ENCODE measurements at places on chromosomes 7 and 10.
A peak's percentile ranks its signal among the peaks of the same experiment; 100 is the strongest.

GRCh38 chr10:49086889-49087288, 28.4 kb downstream of the VSTM4 start:
- no peak for DNase-seq

DNA sequence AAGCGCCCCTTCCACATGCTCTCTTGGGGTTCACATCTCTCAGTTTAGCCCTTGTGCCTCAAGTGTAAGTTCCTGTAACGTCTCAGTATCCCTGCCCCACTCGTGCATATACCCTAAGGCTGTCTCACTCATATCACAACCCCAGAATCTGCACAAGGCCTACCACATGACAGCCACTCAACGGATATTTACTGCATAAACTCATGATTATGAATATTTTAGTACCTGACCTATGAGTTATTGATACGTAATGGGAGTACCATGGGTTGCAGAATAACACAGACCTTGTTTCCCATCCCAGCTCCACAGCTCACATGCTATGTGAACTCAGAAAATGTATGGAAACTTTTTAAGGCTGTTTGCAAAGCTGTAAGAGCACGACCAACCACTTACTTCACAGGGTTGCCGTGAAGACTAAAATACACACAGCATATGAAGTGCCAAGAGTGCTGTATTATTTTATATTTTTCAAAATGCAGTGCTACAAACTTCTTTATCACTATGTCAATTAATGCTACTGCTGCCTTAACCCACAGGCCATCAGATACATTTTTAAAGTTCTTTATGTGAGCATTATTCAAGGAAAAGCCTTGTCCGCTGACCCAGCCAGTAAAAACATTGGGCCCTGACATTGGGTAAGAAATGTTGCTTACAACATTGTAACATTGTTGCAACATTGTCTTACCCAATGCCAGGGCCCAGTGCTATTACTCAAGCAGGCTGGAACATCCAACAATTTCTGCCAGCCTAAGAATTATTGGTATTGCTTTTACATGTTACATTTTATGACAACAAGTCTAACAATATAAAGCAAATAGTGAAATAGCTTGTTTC, 97.2 kb downstream of the JAZF1 start:
- DNase-seq = no peak

GRCh38 chr10:6891924-6892323, 311.8 kb upstream of the PRKCQ start:
- DNase-seq = no peak

DNA sequence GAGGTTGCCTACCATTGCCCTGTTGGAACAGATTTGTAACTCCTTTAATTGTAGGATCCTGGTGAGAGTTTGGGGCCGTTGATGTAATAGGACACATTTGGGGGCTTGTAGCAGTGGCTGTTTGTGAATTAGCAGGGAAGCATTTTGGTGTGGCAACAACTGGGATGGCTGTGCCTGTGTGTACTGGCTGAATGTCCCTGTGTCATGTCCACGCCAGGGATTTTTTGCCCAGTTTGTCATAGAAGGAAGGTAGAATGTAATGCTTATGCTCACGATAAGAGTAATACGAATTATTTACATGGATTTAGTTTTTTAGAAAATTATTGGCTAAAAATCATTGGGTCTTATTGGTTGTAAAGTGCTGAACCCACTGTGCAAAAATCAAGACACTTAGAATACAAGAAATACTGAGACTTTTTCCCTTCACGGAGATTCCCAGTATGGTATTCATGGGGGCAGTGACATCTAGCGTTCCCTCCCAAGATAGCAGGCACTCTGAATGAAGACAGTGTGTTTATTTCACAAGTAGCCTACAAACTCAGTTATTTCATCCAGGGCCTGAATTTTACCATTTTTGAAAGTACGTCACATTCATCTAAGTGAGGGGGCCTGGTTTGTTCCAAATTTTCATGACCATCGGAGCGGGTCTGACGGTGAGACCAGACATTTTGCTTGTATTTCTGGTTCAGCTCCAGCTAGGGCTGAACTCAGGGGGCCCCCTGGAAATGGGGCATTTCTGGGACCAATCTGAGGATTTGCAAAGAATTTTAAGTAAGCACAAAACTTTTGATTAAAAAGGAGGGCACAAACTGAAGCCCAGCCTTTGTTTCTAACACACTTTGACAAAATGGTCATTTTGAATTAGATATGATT, 74.7 kb downstream of the CACNB2 start:
- DNase-seq = peak; percentile 57

- no peak for DNase-seq
Measured at GRCh38 chr7:98617960-98618418, 904 bp downstream of the NPTX2 start.

DNA sequence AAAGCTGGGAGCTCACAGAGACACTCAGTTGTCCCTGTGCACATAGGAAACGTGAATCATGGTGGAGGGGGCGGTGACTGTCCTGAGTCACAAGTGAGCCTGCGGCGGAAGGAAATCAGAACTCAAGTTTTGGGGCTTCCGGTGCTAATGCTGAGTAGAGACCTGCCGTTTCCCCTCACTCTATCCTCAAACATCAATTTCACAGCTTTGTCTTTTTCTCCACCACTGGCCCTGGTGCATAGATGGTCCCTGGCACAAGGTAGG, 21.9 kb downstream of the ADCYAP1R1 start:
- DNase-seq = peak; percentile 11

DNA sequence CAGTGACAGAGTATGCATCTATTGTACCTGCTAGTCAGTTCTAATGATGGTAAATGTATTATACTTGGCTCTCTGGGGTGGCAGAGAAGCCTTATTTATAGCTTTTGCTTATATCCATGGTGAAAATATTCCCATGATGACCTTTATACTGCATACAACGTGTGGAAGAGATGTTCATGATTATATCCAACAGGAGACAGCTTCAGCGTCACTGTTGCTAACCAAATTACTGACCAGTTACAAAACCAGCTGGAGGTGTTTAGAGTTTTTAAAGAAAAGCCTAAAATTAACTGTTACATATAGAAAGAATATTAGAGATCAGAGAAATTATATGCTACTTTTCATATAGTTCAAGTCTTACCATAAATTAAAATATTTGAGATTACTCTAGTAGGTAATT, 280.8 kb downstream of the ETV1 start:
- DNase-seq = no peak

DNA sequence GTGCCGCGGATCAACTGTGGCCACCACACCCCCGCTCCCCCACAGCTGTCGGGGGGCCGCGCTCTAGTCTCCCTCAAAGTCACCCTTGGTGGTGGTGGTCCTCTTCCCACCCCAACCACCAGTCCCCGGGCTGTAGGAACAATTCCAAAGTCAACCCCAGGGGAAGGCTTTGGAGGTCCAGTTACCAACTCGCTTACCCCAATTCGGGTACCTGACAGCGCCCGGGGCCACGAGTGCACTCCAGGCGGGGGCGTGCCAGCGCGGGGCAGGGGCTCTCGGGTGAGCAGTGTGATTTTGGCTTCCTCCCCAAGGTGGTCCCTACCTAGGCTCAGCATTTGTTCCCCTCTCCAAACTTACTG, 584 bp upstream of the ZMIZ1 start:
- DNase-seq = peak; percentile 26

GRCh38 chr7:104192434-104192833, 15.4 kb downstream of the ORC5 start:
- no peak for DNase-seq
